ENCODE measurements at places on chromosomes 1 and 21.

DNA sequence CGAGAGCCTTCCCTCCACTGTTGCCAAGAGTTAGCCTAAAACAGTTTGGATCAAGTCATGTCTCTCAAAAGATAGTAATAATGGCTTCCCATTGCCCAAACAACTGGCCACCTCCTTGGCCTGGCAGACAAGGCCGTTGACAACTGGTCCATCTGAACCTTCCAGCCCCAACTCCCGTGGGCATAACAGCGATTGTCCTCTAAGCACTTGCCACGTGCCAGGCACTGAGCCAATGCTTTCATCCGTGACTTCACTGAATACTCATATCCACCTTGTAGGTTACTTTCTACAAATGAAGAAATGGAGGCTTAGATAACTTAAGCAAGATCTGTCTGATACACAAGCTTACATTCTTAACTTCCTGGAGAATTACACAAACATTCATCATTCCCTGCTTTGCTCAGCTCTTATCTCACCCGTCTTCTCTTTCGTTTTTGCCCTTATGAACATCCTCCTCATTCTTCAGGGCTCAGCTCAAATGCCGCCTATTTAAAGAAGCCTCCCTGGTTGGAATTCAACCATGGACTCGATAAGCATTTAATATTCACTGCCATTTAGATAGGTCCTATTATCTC is 106.4 kb downstream of the KCND3 start:
- DNase-seq: no peak

GRCh38 chr1:78839704-78840277 is 166.7 kb downstream of the ADGRL4 start:
- DNase-seq: peak; percentile 36

DNA sequence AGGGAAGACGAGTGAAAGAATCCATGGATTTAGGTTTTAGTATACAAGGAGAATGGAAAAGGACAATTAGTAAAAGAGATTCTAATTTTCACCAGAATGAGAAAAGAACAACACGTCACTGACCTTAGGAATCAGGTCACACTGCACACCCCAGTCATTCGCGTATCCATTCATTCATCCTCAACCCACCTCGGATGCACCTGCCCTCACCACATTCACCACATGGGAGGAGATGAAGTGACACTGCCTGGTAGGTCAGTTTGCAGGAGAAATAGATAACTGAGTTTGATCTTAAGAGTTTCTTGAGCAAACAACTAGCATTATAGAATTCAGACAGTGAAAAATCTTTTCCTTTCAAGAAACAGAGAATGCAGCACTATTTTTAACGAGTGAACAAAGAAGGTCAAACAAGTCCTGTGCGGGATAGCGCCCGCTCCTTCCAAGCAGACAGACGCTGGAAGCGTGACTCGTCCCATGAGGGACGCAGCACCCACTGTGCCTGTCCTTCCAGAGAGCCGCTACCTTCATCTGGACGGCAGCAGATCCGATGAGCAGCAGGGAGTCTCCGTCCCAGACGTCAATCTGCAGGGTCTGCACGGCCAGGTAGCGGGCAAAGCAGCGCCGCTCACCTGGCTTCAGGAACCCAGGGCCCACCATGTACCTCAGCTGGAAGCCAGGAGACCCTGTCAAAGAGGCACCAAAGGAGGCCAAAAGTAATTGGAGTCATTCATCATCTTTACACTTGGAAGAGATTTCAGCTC is 101.7 kb downstream of the NPHP4 start:
- DNase-seq: no peak

- DNase-seq: no peak
Measured at GRCh38 chr21:31530364-31530763, 129.1 kb upstream of the SOD1 start.

DNA sequence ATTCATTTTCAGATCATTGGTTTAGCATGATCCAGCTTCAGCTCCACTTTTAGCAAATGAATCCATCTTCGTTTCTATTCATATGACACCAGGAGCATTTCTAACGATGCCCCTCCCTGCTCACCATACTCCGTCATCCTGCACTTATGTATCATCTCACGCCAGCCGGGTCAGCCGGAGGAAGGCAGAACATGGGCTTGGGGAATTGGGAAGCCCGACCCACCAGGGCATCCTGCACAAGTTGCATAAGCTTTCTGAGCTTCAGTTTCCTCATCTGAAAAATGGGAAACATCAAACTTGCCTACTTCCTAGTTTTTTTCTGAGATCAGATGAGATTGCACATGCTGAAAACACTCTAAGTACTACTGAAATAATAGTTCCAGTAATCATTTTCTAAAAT is 194.7 kb downstream of the AK5 start:
- no peak for DNase-seq

DNA sequence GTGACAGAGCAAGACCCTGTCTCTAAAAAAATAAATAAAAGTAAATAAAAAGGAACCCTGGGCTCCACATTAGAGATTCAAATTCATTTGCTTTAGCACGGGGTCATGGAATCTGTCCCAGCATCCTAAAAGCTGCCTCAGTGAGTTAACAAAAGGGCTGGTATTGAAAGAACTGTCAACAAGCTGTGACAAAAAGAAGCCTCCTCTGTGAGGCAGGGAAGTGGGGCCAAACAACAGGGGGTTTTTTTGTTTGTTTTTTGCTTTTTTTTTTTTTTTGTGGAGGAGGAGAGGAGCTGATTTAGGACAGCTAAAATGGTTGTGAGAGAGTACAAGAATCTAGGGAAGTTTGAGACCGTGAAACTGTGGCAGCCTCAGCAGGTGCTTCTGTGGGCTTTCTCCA is 115.7 kb downstream of the LIPI start:
- no peak for DNase-seq

DNA sequence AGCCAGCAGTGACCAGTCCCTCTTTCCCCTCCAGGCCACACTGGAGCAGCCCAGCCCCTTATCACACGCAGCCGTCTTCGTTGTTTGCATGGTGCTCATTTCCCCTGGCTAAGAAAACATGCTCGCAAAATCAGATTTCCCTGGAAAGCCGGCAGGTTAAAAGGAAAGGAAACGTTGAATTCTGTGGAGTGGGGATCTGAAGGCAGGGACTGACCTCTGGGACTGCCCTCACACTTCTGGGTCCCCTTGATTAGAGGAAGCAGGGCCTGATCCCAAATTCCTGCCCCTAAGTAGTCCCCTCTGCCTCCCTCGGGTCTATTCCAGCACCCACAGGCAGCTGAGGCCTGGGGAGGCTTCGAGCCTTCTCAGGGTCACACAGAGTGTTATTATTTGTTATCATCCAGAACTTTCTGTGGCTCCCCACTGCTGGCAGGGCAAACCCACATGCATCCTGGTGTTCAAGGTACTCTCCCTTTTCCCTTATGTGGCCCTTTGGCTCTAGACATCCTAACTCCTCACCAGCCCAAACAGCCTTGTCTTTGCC is 125.2 kb upstream of the ZBTB40 start:
- DNase-seq: no peak

GRCh38 chr21:21751286-21751685 is 753.1 kb downstream of the NCAM2 start:
- no peak for DNase-seq

DNA sequence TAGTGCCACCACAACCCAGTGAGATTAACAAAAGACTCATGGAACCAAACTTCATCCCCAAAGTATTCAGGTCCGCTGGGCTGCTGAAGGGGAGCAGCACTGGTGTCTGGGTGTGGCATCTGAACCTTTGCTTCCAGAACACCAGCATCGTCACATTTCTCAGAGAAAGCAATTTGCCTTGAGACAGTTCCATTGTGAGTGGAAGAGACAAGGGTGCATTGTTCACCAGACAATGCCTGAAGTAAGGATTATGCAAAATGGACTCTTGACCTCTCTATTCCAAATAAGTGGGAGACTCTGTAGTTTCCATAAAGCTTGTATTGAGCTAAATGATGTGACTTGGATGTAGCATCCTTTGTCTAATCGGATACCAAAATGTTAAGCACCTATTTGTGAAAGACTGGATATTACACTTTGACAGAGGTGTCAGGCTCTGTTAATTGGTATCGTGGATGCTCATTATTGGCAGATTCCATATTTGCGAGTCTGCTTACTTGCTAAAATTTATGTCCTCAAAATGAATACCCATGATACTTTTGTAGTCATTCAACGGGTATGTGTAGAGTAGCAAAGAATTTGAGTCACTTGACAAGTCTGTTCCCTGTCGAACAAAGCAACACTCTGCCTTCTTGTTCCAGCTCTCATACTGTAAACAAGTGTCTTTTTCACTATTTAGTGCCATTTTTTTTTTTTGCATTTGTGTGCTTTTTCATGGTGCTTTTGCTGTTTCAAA is 75.6 kb downstream of the MRPS6 start:
- DNase-seq: no peak

DNA sequence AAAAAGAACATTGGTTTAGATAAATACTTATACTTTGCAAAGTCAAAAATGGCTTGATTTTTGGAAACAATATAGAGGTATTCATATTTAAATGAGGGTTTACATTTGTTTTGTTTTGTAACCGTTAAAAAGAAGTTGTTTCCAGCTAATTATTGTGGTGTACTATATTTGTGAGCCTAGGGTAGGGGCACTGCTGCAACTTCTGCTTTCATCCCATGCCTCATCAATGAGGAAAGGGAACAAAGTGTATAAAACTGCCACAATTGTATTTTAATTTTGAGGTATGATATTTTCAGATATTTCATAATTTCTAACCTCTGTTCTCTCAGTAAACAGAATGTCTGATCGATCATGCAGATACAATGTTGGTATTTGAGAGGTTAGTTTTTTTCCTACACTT is 65.3 kb upstream of the SAMD13 start:
- no peak for DNase-seq

DNA sequence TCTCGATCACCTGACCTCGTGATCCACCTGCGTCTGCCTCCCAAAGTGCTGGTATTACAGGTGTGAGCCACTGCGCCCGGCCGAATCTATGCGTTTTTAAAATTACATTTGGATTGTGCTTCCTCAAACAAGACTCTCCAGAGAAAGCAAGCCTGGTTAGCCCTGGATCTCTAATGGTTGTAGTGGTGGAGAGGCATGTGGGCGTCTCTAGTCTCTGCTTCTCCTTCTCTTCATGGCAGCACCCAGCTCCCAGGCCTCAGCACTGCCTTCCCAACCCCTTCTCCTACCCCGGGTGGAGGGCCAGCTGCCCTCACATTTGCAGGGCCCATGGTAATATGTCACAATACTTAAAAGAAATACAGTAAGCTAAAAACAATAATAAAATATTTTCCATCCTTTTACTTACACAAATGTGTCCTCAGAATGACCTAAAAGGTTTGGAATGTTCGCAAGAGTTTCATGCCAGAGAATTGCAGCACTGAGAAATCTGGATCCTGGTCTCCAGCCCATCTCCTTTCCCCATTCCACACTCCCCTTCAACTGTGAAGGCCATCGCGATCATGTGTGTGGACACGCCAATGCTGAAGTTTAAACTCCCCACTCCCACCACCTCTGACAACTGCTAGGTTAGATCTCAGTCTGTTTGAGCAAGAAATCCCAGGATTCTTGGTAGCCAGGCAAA is 7.0 kb downstream of the OR14I1 start:
- no peak for DNase-seq

- no peak for DNase-seq
Measured at GRCh38 chr21:28949318-28949717, 43.4 kb downstream of the LTN1 start.

DNA sequence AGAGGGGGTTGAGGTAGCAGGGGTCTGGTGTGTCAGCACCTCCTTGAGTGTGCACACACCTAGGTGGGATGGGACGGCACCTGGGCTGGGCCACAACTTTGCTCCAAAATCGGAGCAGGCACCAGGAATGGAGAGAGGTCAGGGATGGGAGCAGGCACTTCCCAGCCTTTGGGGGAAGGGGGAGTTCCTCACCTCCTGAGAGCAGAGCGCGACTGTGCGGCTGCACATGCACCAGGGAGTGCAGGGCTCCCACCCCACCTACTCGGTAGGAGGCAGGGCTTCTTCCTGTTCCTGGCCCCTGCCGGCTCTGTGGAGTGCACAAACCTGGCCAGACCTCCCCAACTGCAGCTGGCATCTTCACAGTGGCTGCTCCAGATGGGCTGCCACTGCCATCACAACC is 399.3 kb downstream of the NCAM2 start:
- no peak for DNase-seq

DNA sequence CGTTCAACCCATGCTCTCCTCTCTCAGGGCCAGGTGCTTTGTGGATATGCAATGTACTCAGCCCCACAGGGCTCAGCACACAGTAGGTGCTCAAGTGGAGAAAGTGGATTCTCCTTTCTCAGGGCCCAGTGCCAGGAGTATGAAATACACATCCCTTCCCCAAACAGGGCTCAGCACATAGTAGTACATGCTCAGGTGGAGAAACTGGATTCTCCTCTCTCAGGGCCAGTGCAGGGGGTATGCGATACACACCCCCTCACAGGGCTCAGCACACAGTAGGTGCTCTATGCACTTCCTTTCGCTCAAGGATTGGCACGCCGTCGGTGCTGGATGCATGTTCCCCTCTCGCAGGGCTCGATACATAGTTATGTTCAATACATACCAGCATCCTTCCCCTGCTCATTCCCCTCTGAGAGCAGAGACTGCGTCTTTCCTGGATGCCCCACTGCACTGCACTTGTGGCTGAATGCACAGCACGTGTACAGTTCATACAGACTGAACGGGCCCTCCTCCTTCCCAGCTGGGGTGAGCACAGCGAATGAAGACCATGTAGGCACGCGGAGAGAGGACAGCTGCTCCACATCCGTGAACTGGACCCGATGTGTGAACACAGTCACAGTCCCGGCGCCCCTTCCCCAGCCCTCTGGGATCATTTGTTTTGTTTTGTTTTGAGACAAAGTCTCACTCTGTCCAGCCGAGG is 16.6 kb upstream of the DISP3 start:
- no peak for DNase-seq
